HT1080 (cell line): ENCODE measurements at places on chromosomes 3 and 15. TPM values are rescaled to one million over a fixed set of nuclear protein-coding genes. Genes with fewer than 3 reads are reported as not detected.

DNA sequence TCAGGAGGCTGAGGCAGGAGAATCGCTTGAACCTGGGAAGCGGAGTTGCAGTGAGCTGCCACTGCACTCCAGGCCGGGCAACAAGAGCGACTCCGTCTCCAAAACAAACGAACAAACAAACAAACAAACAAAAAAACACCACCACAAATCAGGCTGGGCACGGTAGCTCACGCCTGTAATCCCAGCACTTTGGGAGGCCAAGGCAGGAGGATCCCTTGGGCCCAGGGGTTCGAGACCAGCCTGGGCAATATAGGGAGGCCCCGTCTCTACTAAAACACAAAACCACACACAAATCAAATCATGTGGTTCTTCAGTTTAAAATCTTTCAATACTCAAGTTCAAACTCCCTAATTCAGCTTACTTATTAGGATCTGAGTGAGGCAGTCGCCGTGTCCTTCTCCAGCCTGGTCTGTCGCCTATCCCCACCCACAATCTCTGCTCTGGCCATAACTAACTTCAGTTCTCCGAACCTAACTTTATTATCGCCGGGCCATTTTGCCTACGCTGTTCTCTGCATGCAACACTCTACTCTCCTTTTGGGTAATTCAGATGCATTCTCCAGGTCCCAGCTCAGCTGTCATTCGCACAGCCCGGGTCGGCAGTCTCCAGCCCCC is 660 bp upstream of the RTF1 start:
- no peak for DNase-seq

- no peak for DNase-seq
Observed at GRCh38 chr3:29083676-29084075, 197.2 kb upstream of the RBMS3 start.

- no peak for DNase-seq
Observed at GRCh38 chr15:78768531-78769408, 42.5 kb downstream of the ADAMTS7 start.

GOLGA8N gene
- total RNA-seq = 0.33 and 0.80 TPM in 2 replicates

FANCD2 gene
- total RNA-seq = 31.1 and 33.2 TPM in 2 replicates

EFCAB12 gene
- not detected in 2 replicates for total RNA-seq
